ENCODE measurements at places on chromosomes 3 and 15.

GRCh38 chr15:68374168-68374745 is 57.7 kb downstream of the ITGA11 start:
- DNase-seq: no peak

- DNase-seq: peak; percentile 83
Observed at GRCh38 chr15:75029378-75030022, 6.1 kb downstream of the PPCDC start.

GRCh38 chr15:58224068-58224467 is 85.9 kb downstream of the AQP9 start:
- no peak for DNase-seq

- peak; percentile 31 for DNase-seq
Observed at GRCh38 chr15:51390966-51391422, 49.5 kb downstream of the GLDN start.

DNA sequence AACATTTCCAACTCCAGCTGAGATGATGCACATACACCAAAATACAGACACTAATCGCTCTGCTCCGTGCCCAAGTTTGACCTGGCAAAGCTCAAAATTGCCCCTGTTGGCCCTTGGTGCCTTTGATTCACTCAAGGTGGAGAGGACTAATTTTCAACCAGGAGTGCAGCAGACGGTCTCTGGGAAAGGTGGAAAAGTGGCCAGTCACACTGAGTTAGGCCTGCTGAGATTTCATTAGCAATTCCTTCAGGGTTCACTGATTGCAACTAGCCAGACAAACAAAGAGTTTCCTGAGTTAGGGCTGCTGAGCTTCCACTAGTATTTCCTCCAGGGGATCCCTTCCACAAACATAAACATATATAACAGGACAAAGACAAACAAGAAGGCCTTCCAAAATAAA is 28.7 kb upstream of the LHFPL4 start:
- DNase-seq: no peak

GRCh38 chr15:92430069-92430440 is 36.4 kb downstream of the ST8SIA2 start:
- DNase-seq: no peak

DNA sequence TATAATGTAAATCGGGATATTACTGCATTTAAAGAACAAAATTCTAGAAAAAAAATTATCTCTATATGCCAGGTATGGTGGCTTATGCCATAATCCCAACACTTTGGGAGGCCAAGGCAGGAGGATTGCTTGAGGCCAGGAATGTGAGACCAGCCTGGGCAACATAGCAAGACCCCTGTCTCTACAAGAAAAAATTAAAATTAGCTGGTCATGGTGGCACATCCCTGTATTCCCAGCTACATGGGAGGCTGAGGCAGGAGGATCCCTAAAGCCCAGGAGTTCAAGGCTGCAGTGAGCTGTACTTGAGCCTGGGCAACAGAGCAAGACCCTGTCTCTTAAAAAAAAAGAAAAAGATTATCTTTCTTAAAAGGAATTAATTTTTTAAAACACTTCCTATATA is 12.8 kb downstream of the SENP7 start:
- no peak for DNase-seq

GRCh38 chr15:90529371-90530249 is at the start of gene CRTC3:
Gene CRTC3 (plus strand): TSS chr15:90529923. CDS start chr15:90530072, 149 bp downstream.
- peak; percentile 24 for DNase-seq

DNA sequence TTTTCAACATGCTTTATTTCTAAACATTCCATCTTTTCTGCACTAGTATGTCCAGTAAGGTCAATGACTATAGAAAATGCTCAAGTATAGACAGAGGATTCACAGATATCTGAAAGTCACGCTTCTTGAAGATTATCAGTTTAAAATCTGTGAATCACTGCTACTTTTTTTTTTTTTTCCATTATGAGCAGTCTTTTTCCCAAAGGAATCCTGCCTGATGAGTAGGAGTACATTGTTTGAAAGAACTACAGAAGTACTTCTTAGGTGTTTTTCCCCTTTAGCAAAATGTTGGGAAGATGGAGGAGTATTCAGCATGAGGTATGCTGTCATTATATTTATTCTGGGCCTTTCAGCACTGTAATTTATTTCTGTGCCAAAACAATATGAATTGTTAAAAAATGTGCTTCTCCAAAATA is 266.2 kb downstream of the NLGN1 start:
- DNase-seq: no peak

- no peak for DNase-seq
Observed at GRCh38 chr15:77076323-77076915, 5.5 kb upstream of the TSPAN3 start.

GRCh38 chr15:41507820-41508290 is 5.8 kb downstream of the LTK start:
- no peak for DNase-seq

- DNase-seq: no peak
Observed at GRCh38 chr3:122092460-122093165, 37.5 kb downstream of the CD86 start.

- no peak for DNase-seq
Observed at GRCh38 chr3:179531576-179531975, 31.1 kb upstream of the ACTL6A start.

DNA sequence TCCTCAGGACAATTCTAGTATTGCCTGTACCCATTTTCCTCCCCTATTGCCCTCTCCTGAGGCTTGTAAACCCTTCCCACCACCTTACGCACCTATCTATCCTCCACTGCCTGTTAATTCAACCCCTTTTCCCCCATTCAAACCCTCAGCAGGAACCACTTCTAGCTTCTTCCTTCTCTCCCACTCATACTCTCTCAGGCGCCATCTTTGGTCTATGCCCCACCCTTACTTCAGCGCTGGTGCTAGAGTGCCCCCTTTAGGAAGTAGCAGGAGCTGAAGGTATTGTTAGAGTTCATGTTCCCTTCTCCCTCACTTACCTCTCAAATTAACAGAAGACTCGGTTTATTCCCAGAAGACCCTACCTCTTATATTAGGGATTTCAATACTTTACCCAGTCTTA is 121.8 kb upstream of the NLGN1 start:
- DNase-seq: no peak
